Hippocampal formation (tissue), 2 donors: ENCODE measurements at places on chromosomes 16 and 17.

DNA sequence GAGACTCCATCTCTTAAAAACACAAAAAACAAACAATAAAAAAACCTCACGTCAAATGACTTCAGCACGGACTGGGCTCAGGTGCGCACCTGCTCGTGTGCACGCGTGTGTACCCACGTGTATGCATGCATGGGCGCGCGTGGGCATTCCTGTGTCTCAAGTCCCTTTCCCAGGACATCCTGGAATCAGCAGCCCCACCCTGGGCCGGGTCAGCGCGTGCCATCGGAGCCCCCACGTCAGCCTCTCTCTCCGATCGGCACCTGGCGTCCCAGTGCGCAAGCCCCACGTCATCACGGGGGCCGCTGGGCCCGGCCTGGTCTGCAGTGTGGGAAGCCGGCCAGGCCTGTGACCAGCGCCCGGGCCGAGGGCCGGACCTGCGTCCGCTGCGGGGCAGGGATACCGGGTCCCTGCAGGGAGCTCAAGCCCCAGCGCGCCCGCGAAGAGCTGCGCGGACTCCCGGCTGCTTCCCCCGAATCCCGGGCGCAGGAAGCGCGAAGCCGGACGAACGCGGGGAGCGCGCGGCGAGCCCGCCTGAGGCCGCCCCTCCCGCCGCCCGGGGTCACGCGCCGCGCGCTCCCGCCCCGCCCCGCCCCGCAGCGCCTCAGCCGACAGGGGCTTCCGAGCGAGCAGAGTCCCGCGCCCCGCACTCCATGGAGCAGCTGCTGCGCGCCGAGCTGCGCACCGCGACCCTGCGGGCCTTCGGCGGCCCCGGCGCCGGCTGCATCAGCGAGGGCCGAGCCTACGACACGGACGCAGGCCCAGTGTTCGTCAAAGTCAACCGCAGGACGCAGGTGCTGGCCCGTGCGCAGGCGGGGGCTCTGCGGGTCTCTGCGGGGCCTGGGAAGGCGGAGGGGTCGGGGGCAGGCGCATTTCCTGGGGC lies at the start of gene FN3K:
Gene FN3K, plus strand, starts transcription at position 629 of the 880 bp plus-strand sequence. Its CDS starts 22 bp downstream, at position 651.
- peak; percentile 71 for DNase-seq

GRCh38 chr17:19933221-19933620 lies 44.4 kb downstream of the AKAP10 start:
- DNase-seq: no peak

DNA sequence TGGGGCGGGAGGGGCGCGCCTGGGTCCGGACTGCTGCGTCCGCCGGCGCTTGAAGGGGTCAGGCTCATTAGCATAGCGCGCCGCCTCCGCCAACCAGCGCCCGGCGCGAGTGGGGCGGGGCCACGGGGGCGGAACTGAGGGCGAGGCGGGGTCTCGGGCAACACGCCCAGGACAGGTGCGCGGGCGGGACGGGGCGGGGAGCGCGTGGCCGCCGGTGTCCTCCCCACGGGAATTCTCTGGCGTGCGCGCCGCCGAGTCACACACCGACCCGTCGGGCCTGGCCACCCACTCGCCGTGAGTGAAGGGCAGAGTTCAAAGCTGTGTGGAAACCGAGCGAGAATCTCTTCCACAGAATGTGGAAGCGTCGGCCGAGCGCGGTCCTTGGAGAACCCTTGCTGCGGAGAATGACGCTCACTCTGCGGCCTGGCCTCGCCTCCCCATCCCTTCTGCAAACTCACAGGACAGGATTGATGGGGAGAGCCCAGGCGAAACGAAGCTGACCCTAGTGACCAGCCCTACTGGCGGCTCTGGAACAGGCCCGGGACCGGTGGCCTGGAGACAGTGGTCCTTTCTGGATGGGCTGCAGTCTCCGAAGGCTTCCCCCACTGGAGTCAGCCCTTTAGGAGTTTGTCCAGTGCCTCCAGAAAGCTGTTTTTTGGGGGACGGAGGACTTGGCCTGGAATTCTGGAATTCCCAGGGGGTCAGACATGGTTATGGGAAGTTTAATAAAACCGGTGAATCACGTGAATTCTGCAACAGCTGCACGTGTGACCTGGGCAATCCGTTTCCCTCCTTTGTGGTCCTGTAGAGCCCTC lies at the start of gene SNAI3:
Gene SNAI3, minus strand, starts transcription at position 69 of the 815 bp plus-strand sequence. CDS start 101 bp downstream, outside the sequence.
- DNase-seq: no peak

GRCh38 chr16:14289692-14290340 lies 218.7 kb downstream of the MRTFB start:
- DNase-seq: no peak

DNA sequence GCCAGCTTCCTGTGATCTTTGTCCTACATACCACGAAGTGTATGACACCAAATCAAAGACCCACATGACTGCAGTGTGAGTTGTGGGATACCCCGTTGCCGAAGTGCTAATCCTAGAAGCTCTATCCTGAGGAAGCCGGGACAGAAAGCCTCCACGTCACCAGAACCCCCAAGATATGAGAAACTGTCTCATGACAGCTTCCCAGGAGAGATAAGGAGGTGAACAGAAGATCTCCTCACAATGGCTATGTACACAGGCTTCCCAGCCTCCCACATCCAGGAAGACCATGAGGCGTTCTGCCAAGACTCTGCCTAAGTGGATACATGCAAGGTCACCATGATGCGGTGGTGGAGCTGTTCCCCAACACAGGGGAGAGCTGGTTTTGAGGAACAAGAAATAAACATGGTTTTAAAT lies 37.1 kb downstream of the TRIM25 start:
- no peak for DNase-seq

DNA sequence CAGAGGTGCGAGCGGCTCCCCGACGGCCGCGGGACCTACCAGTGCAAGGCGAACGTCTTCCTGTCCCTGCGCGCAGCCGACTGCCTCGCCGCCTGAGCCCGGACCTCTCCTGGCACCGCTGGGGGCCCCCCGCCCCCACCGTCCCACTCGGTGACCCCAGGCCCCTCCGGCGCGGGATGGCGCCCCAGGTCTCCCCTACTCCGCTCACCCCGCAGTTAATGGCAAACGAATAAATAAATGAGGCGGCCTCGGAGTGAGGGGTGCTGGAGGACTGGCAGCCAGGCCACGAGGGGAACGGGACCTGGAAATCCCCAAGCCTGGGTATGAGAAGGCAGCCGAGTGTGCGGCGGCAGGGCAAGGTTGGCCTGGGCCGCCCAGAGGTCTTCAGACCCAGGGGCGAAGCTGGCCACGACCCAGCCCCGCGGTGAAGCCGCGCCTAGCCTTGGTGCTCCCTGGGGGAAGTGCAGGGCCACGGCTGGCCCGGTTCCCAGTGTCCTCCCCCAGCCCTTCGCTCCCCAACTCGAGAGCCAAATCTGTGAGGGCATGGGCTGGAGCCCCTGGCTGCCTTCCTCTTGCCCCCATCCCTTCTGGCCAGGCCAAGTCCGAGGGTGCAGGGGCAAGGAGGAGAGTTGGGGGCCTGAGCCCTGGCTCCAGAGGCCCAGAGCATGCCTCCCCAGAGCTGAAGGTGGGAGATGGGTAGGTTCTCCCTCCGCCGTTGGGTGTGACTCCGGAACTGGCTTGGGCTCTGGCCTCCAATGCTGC lies 796 bp downstream of the NPB start:
- DNase-seq: no peak

DNA sequence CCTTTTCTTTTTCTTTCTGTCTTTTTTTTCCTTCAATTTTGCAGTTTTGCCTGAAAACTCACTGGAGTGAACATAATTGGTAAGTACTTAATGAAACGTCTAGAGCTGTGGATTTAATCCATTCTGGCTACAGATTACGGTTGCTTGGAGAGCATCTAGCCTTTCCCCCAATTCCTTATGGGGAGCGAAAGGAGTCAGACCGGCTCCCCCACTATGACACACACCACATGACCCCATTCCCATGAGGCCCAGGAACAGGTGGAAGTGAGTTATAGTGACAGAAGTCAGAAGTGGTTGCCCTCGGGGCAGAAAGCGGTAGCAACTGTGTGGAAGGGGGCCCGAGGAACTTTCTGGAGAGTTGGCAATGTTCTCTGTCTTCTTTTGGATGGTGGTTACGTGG lies 41.2 kb downstream of the EMP2 start:
- DNase-seq: no peak

DNA sequence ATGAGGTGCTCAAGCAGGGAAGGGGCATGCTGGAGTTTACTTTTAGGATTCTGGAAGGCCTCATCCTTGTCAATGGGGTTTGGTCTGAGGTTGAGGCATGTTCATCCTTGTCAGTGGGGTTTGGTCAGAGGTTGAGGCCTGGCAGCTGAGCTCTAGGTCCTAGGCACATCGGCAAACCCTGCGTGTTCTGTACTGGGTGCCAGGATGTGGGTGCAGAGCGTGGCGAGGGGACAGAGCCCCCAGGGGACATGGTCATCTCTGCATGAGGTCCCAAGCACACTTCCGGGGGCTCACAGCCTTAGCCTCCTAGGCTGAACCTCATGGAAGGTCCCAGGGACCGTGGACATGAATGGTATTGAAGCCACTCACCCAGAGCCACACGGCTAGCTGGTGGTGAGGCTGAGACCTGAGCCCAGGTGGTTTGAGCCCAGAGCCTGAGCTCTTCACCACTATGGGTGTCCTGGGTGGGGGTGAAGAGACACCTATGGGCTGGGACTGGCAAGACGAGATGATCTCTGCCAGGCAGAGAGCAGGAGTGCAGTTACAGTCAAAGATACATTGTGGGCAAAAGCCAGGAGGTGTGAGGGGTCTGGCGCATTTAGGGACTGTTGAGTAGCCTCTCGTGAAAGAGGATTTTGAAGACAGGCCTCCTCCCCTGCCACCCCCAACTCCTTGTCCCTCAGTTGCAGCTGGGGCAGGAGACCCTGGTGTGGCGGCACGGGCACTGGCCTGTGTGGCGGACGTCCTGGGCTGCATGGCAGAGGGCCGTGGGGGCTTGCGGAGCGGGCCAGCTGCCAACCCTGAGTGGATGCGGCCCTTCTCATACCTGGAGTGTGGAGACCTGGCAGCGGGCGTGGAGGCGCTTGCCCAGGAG lies 19.3 kb downstream of the FCSK start:
- DNase-seq: no peak

GRCh38 chr16:60225541-60225940 lies 1491.4 kb upstream of the GOT2 start:
- DNase-seq: no peak

DNA sequence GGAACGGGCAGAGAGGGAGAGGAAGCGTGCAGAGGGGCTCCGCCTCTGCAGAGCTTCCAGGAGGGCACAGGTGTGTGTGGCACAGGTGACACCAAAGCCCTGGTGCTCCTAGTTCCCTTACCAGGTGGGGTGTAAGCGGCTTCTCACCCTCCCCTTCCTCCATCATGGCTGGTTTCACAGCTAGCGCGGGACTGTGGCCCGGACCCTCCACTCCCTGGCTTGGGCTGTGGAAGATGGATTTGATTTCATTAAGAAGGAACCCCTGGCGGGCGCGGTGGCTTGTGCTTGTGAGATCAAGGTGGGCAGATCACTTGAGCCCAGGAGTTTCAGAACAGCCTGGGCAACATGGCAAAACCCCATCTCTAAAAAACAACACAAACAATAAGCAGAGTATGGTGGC lies 241.2 kb upstream of the GSE1 start:
- DNase-seq: no peak

- DNase-seq: no peak
Measured at GRCh38 chr17:76261421-76262215, 3.5 kb upstream of the UBALD2 start.

DNA sequence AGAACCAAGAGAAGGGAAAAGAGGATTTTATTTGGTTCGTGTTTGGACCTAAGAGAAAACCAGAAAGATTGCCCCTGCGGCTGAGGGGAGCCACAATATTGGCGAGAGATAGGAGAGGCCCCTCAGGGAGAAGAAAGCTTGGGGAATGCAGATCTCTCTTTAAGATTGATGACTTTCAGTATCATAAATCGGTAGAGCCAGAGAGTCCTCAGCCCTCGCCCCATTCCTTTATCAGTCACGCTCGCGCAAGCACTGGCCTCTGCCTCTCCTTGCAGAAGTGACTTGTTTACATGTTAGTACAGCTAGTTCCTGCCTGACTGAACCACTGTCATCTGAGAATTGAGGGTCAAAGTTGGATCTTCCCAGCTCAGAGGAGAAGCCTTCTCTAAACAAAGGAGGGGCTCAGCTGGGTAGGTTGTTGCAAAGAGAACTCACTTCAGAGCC lies 21.5 kb upstream of the KRT19 start:
- DNase-seq: no peak

- no peak for DNase-seq
Measured at GRCh38 chr16:11053916-11054460, 109.6 kb downstream of the CLEC16A start.

DNA sequence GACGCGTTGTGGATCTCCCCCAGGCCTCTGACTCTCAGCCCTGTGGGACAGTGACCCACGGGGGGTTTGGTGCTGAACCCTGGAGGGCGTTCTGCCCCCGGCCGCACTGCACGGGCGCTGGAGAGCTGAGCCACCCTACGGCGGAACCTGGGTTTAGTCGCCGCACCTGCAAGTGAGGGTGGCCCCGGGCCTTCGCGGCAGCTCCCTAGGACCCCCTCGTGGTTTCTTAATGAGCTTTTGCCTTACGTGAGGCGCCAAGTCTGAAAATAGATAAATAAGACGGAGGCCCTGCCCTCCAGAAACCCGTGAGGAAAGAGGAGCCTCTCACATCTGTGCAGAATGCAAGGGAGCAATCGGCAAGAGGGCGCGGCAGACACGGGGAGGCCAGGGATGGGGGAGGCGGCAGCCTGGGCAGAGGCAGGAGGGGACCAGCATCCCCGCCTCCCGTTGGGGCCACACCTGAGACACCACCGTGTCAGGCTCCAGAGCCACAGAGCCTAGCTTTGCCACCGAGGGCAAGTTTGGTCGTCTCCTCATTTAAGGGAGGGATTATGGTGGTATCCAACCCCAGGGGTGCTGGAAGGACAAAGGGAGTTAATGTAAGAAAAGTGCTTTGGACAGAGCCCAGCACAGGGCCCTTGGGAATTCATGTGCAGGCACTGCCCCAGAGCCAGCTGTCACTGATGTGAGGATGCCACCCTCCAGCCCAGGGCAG lies 153.2 kb upstream of the CHMP6 start:
- DNase-seq: no peak

DNA sequence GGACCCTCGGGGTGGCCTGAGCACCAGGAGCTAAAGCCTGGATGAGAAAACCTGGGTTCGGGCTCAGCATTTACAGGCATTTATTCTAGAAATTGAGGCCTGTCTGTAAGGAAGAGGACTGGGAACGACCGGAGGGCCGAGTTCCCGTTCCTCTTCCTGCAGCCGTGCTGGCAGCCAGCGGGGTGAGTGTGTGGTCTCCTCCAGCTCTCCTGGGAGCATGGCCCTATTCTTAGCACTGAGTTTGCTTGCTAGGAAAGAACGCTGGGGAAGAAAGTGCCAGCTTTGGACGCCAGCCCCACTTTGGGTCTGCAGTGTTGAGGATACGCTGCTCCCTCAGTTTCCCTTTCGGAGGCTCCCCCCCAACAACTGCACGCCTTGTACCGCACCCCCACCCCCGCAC lies 49.6 kb downstream of the MGAT5B start:
- no peak for DNase-seq

DNA sequence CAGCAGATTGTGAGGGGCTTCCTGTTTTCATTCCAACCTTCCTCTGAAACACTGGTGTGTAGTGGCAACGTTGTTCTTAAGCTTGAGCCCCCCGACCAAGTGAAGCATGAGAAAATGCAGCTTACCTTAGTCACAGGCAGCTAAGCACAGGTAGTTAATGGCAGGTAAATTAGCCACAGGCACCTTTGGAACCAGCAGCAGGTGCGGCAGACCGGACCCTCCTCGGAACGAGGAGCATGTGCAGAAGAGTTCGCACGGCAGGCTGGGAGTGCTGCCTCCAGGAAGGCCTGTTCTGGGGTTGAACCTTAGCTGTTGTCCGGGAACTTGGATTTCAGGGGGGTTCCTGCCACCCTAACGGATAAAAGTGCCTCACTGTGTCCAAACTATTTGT lies 7.2 kb upstream of the IRF8 start:
- no peak for DNase-seq

- no peak for DNase-seq
Measured at GRCh38 chr16:46482895-46483294, 138.3 kb downstream of the SHCBP1 start.
